ENCODE measurements at places on chromosomes 16 and 17.

- DNase-seq, result no peak
Observed at GRCh38 chr17:11807606-11808005, 189.7 kb downstream of the ZNF18 start.

- DNase-seq, result no peak
Observed at GRCh38 chr16:21598206-21598605, 1.2 kb upstream of the METTL9 start.

- DNase-seq, result no peak
Observed at GRCh38 chr17:80948976-80949450, 42.6 kb upstream of the CHMP6 start.

DNA sequence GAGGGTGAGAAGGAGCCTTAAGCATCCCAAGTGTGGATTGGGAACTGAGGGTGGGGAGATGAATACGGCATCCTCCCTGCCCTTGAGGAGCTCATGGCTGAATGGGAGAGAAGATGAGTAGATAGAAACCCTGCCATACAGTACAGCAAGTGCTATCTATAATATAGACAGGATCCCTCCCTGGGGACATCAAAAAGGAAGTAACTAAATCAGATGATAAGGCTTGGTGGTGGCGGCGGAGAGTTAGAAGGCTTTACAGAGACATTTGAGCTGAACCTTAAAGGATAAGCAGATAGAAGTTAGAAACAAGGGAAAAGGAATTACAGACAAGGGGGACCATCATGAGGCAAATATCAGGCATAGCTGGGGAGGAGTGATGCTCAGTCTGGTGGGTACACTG, 67.5 kb upstream of the TMEM132E start:
- no peak for DNase-seq

DNA sequence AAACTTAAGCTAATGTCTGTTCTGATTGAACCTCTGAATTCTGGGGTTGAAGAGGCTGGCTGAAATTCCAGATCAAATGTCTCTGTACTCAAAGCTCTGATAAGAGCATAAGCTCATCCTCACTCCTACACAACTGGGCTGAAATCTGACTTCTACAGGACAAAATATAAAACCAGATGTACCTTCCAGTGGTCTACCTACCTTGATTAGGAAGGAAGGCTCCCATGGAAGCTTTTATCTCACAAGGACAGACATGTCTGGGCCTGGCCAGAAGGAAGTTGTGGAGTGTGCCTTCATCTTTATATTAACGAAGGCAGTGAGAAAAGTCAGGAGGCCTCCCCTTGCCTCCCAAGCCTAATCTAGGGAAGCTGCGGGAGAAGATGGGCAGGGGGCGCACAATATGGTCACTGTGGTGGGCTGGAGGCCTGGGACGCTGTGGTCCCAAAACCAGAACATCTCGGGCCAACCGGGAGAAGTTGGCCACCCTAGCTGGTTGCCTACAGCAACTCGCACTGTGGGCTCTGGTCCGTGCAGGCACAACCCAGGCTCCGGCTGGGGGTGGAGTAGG, 55.6 kb upstream of the LRRC37A3 start:
- no peak for DNase-seq

DNA sequence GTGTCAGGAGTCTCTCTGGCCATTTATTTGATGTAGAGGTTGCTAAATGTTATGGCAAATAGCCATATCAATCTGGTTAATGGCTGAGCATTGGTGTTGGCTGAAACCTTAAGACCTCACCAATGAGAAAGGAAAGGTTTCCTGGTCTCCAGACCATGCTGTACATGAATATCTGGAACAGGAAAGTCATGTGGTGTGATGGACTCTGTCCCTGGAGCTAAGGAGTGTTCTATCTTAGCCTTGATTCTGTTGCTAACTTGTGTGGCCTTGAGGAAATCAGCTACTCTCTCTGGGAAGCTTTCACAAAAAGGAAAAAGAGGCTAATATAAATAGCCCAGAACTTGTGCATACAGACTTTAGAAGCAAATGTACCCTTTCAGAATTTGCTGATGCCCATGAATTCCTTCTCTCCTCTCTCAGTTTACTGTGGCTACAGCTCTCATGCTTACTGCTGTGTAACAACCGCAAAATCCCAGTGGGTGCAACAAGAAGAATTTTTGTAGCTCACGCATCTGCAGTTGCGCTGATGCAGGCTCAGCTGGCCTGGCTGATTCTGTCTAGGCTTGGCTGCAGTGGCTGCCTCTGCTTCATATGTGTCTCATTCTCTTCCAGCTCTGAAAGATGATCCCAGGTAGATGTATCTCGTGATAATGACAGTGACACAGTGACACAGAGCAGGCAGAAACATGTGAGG, 287.5 kb downstream of the NPIPA8 start:
- DNase-seq, result no peak

- DNase-seq, result no peak
Observed at GRCh38 chr16:79130616-79131015, 469.9 kb downstream of the MAF start.

GRCh38 chr17:78347453-78347852, 12.4 kb downstream of the SOCS3 start:
- DNase-seq, result no peak
